Upper lobe of left lung (tissue), 6 donors: ENCODE measurements at places on chromosomes 3 and 15.

- DNase-seq = no peak
These were observed 332.7 kb upstream of the SLCO3A1 start for GRCh38 chr15:91520850-91521249.

GRCh38 chr3:4753073-4753691 is 226.1 kb upstream of the BHLHE40 start:
- no peak for DNase-seq

DNA sequence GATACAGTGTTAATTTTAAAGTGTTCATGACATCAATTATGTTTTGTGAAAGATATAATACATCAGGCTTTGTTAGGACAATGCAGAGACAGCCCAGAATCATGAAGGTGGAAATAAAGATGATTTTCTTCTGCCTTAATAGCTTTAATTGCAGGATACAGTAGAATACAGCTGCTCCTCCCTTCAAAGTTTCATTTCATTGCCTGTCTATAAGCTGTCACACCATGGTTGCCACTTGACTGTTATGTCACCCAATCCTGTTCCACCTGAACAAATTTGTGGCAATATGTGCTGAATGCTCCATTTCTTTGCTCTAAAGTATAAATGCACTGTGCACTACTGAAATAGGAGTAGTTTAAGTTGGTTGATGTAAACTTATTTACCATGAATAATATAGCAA is 537.8 kb upstream of the ROBO2 start:
- DNase-seq = no peak

- peak; percentile 60 for DNase-seq
These were observed 25.7 kb downstream of the DCLK3 start for GRCh38 chr3:36738702-36739101.

DNA sequence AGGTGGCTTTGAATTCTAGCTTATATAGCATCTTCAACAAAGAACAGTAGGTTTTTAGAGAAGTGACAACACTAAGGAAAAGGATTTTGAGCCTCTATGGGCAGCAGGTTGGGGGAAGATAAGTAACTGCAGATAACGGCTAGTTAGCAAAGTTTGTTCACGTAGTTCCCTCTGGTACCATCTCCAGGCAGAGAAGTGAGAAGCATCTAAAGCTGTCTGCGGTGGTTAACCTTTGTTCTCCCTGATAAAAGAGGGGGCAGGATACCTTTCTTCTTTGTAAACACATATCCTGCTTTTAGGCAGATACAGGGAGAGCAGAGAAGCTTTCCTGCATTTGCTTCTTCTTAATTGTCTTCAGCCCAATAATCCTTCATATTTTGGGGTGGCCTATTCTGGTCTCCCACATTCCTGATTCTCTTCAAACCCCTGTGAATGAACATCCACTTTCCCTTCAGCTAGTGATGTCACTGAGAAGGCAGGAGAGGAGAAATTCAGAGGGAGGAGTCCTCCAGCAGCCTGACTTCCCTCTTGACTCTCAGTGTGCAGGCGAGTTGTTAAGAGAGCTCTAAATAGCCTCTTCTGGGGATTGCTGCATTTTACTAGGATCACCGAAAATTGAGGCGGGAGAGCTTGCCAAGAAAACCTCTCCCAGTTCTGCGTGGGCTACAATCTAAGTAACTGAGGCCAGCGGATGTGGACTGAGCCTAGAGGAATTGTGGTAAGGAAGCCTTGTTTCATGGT is 393.7 kb upstream of the C2CD4B start:
- DNase-seq = no peak
